Stimulated activated CD4-positive, alpha-beta T cell treated with anti-CD3 and anti-CD28 coated beads, Interleukin-4, amount 100 ng/mL, for 48 hours (primary cell): ENCODE measurements at places on chromosomes 3 and 15.

GRCh38 chr15:56207092-56207491, 36.6 kb downstream of the RFX7 start:
- DNase-seq, result no peak

GRCh38 chr15:41554343-41554742, 4.7 kb upstream of the TYRO3 start:
- no peak for DNase-seq

DNA sequence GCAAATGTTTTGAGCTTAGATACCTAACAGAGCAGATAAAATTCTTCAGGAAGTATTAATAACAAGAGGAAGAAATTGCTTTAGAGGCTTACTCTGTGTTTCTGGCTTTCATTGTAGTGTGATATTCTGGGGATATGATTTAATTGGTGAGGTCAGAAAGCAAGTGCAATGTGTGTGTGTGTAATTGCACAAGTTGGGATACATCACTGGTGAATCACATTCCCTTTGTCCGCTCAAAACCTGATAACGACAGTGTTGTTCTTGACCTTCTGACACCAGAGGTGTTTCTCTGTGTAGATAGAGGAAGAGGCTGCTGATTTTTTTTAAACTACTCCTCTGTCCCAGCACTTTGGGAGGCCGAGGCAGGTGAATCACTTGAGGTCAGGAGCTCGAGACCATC, 161.1 kb downstream of the CACNA2D3 start:
- no peak for DNase-seq

DNA sequence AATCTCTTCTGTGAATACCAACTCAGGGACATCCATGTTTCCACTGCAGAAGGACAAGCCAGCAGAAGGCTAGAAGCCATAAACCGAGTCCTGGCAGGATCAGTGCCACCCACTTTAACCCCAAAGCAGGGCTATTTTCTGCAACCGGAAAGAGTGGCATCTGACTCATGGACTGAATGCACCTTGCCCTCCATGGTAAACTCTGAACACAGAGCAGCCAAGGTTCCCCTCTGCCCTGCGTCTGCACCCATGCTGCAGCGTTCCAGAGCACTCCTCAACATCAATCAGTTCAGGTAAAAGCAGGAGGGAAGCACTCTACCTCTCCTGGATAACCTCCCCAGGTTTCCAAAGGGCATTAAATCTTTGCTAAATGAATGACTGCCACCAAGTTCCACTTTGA, 801 bp upstream of the NGRN start:
- DNase-seq, result no peak

GRCh38 chr15:73617913-73618312, 15.3 kb downstream of the NPTN start:
- DNase-seq, result no peak

- DNase-seq, result no peak
Observed at GRCh38 chr3:167095976-167096375, 284.1 kb downstream of the ZBBX start.

GRCh38 chr3:161393803-161394202, 22.5 kb upstream of the SPTSSB start:
- no peak for DNase-seq
